ENCODE measurements at places on chromosomes 3 and 15.

- no peak for DNase-seq
These were observed 8.4 kb upstream of the SPESP1 start for GRCh38 chr15:68921926-68922325.

DNA sequence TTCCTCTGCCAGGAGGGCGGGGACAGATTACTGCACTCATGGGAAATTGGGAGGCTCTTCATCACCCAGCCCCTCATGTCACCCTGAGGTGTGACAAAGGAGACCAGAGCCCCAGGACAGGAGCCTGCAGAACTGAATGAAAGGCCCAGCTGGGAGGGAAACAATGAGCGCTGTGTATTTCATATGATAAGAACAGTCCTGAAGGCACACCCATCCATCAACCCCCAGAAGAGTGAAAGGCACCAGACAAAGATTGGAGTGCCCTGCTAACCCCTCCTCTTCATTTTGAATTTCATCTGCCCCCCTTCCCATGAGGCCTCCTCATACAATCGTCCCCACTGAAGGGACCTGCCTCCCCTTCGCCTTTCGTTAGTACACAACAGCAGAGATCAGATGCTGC lies 160.0 kb upstream of the PRICKLE2 start:
- DNase-seq, result no peak

GRCh38 chr3:154324919-154325318 lies 632 bp upstream of the DHX36 start:
- no peak for DNase-seq

GRCh38 chr3:165455360-165455759 lies 259.2 kb upstream of the SLITRK3 start:
- DNase-seq, result no peak

- DNase-seq, result no peak
These were observed 117.9 kb downstream of the SCAPER start for GRCh38 chr15:76787273-76787672.

DNA sequence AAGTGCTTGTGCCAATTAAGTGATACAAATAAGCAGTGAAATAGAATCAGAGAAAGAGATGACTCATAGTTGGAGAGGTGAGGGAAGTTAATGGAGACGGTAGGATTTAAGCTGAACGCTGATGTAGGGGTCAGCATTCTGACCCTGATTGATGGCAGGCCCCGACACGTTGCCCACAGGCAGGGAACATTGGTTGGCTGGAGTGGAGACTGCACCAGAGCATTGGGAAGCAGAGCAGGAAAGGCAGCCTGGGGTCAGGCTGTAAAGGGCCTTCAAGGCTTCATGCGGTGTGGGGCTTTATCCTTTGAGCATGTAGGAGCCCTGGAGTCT lies 68.6 kb downstream of the DCUN1D1 start:
- peak; percentile 68 for DNase-seq

DNA sequence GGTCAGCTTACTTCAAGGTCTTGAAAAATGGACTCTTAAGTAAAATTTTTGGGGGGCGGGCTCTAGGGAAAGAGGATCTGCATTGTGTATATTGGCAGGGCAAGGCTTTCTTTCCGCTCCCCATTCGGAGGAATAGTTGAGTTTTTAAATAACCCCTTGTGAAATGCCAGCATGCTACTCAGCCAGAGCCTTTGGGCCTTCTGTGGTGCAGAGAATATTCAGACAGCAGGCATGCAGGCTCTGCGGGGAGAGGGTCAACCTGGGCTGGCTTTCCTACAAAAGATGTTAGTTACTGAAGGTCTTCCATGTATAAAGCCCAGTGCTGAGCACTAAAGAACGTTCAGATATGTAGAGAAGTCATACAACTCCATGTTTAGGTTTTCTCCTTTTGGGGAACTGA lies 40.6 kb downstream of the ADAMTSL3 start:
- DNase-seq, result no peak

- peak; percentile 61 for DNase-seq
These were observed 81.6 kb downstream of the HERC1 start for GRCh38 chr15:63752075-63752684.

DNA sequence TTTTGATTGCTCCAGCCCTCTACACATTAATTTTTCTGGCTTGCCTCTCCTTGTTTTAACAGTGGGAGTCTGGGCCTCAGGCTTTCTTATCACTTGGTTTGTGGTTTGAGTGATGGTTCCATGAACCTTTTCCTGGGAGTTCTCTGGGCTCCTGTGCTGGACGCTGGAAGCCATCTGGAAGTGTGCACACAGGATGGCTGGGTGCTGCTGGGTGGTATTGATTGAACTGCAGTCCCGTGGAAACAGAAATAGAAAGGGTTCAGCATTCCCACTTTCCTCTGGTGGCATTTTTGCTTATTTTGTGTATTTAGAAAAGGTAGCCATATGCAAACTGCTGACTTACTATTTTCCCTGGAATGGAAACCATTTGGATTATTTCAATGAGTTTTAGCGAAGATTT lies 25.6 kb downstream of the MITF start:
- DNase-seq, result no peak

DNA sequence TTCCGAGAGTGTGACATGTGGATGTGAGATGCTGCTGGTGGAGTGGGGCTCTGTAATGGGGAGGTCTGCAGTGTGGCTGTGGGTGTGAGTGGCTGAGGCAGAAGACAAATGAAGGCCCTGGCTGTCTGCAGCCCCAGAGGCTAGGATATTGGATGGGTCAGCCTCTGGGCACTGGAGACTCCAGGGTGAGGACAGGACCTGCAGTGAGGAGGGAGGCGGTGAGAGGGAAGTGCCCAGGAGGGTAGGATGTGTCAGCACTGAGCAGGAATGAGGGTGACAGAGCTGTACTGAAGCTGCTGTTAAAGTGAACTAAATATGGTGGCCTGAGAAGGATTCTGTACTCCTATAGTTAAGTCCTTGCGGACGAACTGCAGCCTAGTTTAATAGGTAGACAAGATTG lies 27.3 kb upstream of the PXYLP1 start:
- no peak for DNase-seq

DNA sequence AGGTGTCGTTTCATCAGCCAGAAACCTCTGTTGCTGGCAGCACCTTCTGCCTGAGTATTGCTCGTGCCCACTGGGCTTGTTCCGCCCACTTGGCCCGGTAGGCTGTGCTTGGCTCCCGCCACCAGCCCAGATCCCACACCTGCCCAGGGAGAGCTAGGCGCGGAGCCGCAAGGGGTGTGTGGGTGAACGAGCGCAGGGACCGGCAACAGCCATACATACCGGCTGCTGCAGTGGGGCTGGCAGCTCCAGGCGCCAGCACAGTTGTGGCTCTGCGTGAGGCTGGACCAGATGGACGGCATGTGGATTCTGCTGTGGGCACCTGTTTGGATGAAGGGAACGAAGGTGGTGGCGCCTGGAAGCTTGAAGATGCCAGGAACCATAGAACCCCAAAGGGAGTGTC lies 331.5 kb upstream of the MCTP2 start:
- DNase-seq, result no peak

GRCh38 chr3:177190756-177191681 lies 6.3 kb downstream of the TBL1XR1 start:
- no peak for DNase-seq

DNA sequence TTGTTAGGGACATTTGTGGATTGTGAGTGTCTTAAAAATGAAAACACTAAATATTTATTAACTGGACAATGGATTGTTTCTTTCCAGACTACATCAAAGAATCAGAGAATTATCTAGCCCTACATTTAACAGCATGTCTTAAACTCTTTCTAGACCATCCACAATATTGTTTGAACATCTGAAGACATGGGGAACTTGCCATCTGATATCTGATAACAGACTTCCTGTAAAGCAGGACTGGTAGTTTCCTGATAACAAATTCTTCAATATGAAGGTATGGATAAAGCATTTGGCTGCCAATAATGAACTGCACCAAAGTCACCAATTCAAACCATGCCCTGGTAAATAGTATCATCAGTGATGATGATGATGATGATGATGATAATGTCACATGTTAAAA lies 26.2 kb upstream of the HACD2 start:
- DNase-seq, result no peak
